ENCODE measurements at places on chromosomes 7 and 10.

GRCh38 chr10:121597504-121598262 is 561 bp downstream of the FGFR2 start:
- no peak for DNase-seq

DNA sequence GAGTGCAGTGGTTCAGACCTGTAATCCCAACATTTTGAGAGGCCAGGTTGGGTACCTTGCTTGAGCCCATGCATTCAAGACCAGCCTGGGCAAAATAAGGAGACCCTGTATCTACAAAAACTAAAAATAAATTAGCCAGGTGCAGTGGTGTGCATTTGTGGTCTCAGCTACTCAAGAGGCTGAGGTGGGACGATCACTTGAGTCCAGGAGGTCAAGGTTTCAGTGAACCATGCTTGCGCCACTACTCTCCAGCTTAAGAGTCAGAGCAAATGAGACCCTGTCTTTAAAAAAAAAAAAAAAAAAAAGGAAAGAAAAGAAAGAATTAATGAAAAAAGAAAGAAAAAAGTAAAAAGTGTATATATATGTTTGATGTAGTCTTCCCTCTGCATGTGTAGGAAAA is 24.7 kb downstream of the MICU1 start:
- no peak for DNase-seq

DNA sequence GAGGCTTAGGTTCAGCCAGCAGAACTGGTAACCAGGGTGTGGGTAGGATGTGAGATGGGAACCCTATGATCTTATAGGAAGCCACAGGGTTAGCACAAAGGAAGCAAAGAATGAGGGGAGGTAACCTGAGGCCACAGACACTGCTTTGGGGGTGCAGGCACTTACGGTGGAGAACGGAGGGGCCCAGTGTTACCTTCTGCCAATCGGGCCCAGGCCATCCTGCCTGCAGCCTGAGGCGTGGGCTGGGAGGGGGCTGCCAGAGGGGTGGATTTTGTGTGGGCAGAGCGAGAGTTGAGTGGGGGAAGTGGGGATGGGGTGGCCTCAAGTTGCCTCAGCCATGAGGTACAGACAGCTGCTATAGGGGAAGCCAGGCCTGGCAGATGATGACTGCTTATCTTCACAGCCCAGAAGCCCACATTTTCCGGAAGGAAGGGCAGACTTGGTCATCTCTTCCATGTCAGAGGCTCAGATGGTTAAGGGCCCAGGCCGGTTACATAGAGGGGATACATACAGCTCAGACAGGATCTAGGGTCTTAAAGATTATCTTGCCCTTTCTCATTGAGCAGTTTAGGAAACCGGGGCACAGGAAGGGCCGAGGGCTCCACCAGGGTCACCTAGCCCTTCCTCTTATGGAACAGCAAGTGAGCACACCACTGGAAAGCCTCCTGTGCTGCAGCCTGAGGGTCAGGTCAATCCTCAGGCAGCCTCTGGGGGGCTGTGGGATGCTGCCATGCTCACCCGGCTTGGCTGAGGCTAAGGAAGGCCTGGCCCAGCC is 24.4 kb upstream of the VSIR start:
- no peak for DNase-seq

GRCh38 chr10:23202779-23203178 is 10.7 kb downstream of the PTF1A start:
- DNase-seq = no peak

DNA sequence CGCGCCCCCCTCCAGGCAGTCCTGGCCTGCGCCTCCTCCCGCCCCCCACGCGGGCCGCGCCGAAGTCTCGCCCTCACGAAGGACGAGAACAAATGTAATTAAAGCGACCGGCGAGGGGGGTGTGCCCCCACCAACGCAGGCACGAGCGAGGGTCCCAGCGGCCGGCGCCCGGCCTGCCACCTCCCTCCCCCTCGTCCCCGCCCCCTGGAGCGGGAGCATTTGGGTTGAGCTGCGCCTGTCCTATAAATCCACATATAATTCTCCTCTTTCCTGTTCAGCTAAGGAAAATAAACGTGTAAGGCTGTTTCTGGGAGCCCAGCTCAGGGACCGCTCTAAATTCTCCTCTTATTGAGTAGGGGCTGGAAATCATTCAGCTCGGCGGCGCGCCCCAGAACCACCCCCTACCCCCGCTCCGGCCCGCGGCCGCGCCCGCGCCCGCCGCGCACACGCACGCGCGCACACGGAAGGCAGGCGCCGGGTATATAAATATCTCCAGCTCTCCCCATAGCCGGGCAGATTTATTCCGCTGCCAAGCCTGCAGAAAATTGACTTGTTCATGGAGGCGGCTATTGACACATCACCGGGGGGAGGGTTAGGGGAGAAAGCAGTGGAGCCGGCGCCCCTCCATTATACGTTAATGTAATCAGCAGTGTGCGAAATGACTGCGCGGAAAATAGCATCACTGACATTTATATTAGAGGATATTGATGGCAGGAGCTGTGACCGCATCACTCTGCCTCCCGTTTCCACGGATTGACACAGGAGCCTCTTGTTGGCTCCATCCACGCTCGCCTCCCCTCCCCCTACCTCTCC is 61.6 kb upstream of the BTRC start:
- no peak for DNase-seq

- no peak for DNase-seq
Measured at GRCh38 chr7:36668750-36669149, 55.5 kb downstream of the AOAH start.

DNA sequence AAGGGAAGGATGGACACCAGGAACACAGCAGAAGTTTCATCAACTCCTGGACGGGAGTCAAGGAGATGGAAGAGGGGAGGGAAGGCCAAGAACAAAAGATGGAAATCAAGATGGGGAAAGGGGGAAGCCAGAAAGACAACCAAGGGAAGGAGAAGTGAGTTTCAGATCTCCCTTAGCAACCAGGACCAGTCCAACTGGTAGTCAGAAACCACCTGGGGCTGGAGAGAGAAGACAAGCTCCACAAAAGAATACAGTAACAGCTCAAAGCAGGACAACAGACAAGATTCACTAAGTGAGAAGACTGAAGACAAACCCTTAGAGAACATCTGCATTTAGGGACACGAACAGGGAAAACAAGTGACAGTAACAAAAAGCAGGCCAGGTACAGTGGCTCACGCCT is 30.6 kb downstream of the CDCA7L start:
- no peak for DNase-seq

DNA sequence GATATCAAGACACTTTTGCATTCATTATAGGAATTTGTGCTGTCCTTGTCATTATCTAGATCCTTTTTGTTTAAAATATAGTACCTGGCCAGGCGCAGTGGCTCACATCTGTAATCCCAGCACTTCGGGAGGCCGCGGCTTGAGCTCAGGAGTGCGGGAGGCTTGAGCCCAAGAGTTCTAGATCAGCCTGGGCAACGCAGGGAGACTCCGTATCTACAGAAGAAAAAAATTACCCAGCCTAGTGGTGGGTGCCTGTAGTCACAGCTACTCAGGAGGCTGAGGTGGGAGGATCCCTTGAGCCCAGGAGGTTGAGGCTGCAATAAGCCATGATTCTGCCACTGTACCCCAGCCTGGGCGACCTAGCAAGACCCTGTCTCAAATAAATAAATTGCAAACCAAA is 621 bp upstream of the MORN4 start:
- no peak for DNase-seq

GRCh38 chr10:124999433-125000365 is 57.8 kb downstream of the ZRANB1 start:
- peak; percentile 3 for DNase-seq

DNA sequence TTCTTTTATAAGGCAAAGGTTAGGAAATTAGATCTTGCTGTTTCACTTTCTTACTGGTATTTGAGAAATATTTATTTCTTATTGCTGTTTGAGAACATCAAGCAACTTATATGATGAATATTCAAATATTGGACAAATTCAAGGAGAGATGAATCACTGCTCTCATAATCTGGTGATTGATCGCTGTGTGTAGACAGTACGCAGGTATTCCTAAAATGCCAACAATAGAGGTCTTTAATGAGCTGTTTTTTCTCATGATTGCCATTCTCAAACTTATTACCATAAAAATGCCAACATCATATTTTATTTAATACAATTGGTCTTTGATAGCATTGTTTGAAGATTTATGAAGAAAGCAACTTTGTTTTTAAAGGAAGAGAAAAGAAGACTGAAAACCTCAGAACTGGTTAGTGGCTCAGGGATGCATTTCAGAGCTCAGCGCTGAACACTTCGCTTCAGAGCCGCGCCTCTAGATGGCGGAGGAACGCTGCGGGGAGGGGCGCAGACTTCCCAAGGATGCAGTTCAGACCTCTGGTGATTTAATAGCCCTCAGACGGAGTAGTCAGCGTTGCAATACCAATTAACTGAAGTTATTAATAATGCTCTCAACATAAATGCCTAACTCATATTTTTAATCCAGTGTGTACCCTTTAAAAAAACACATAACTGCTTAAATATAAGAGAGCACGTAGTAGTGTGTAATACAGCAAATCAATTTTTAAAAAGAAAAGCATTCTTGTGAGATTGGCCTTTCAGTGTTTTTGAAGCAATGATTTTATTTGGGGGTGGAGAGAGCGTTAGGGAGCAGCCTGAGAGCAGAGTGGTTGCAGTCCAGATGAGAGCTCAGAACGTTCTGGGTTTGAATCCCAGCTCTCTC is 38.5 kb upstream of the STEAP4 start:
- no peak for DNase-seq

- DNase-seq = no peak
Measured at GRCh38 chr10:3783682-3784432, 1.2 kb downstream of the KLF6 start.

- no peak for DNase-seq
Measured at GRCh38 chr7:83427884-83428283, 221.1 kb downstream of the SEMA3E start.

- DNase-seq = no peak
Measured at GRCh38 chr10:49735848-49736563, 26.1 kb downstream of the OGDHL start.

- no peak for DNase-seq
Measured at GRCh38 chr7:157412021-157412443, 75.2 kb downstream of the DNAJB6 start.

GRCh38 chr10:89382757-89383156 is 4.9 kb downstream of the IFIT1B start:
- no peak for DNase-seq

DNA sequence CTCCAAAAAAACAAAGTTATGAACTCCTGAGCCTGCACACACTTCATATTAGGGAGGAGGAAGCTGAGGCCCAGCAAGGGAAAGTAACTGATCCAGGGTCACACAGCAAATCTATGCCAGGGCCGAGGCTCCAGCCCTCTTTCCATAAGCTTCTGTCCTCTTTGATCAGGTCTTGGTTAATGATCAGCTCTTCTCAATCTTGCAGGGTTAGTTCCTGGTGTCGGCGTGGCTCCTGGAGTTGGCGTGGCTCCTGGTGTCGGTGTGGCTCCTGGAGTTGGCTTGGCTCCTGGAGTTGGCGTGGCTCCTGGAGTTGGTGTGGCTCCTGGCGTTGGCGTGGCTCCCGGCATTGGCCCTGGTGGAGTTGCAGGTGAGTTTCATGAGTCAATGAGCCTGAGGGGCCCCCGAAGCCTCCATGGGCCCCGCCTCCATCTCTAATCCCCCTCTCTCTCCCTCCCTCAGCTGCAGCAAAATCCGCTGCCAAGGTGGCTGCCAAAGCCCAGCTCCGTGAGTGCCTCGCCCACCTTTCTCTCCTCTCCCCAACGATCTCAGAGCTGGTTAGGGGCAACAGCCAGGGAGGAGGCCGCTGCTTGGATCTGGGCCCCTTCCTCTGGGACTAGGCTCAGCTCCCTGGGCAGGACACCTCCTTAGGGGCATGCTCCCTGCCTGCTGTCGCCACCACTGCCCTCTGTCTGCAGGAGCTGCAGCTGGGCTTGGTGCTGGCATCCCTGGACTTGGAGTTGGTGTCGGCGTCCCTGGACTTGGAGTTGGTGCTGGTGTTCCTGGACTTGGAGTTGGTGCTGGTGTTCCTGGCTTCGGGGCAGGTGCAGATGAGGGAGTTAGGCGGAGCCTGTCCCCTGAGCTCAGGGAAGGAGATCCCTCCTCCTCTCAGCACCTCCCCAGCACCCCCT is 23.7 kb upstream of the LIMK1 start:
- DNase-seq = no peak

DNA sequence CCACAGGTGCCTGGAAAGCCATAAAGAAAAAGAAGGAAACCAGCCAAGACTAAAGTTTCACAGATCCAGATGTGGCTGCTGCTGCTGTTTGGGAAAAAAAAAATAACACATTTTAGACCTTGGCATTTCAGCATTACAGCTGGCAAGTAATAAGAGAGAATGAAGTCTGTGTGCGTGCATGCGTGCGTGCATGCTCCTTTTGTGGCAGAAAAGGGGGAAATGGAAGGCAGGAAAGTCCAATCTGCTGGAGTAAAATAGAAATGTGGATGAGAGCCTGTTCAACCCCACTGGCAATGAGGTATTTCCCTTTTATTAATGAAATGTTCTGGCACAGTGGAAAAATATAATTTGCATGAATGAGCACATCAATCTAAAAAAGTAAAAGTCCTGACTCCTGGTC is 137.0 kb upstream of the SEMA3A start:
- DNase-seq = no peak

GRCh38 chr7:24702755-24703154 is 54.5 kb downstream of the GSDME start:
- DNase-seq = no peak

- DNase-seq = no peak
Measured at GRCh38 chr7:130013241-130013640, 37.9 kb downstream of the ZC3HC1 start.

GRCh38 chr10:133364645-133365431 is 7.0 kb upstream of the FUOM start:
- DNase-seq = no peak

DNA sequence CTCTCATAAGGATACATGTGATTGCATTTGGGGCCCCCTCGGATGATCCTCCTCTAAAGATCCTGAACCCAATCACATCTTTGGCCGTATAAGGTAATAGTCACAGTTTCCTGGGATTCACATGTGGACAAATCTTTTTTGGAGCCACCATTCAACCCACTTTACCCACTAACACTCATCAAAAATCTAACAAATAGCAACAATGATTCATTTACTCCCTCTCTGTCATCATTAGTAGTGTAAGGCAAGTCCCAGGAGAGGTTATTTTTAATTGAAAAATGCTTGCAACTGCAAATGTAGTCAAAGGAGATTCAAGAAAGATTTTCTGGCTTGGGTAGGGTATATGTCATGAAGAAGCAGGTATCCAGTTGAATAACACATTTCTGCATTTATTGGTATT is 9.9 kb upstream of the SMKR1 start:
- DNase-seq = no peak

GRCh38 chr10:33216661-33217427 is 117.6 kb downstream of the NRP1 start:
- no peak for DNase-seq

- DNase-seq = no peak
Measured at GRCh38 chr10:44183667-44184632, 200.9 kb downstream of the CXCL12 start.

- DNase-seq = no peak
Measured at GRCh38 chr10:30070001-30070685, 10.8 kb upstream of the JCAD start.

DNA sequence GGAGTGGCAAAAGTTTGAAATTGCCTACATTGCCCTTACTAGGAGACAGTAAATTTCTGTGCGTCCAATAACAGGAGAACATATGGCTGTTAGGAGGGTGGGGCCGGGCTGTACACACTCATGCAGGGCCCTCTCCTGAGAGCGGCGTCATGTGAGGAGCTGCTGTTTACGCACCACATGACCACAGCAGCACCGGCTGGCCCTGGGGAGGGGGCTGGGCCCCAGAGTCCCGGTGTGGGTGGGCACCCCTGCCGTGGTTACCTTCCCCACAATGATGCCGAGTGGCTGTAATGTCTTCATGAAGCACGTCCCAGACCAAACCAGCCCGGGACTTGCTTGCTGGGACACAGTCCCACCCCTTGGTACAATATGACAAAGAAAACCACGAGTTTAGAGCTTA is 308.7 kb downstream of the DNAJB6 start:
- no peak for DNase-seq

All from GM19239 (cell line).